ENCODE measurements at places on chromosomes 16 and 17.

DNA sequence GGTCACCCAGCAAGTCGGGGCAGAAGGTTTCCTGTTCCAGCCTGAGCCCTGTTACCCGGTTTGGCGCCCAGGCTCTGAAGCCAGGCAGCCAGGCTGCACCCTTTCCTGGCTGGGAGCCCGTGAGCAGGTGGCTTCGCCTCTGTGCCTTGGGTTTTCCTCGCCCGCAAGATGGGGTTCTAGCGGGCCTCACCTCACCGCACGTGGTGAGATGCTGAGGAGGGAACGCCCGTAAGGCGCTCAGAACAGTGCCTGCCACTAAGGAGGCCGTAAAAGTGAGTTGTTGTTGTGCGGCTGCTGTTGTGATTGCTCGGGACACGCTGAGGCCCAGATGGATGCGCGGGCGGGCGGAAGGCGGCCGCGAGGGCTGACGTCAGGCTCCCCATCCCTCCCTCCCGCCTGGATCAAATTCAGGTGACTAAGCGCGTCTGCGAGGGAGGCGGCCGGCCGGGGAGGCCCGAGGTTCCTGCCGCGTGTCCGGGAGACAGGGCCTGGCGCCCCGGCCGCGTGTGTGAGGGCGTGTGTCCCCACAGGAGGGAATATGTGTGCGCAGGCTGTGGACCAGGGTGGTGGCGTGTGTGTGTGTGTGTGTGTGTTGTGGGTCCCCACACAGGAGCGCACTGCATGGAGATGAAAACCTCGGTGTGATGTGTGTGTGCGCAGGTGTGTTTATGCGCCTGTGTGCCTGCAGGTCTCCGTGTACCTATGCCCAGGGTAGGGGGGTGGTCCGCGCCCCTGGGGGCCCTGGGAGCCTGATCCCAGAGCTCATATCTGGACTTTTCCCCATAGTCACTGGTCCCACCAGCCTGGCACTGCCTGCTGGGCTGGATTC is 4.3 kb downstream of the CAMKK1 start:
- no peak for DNase-seq

DNA sequence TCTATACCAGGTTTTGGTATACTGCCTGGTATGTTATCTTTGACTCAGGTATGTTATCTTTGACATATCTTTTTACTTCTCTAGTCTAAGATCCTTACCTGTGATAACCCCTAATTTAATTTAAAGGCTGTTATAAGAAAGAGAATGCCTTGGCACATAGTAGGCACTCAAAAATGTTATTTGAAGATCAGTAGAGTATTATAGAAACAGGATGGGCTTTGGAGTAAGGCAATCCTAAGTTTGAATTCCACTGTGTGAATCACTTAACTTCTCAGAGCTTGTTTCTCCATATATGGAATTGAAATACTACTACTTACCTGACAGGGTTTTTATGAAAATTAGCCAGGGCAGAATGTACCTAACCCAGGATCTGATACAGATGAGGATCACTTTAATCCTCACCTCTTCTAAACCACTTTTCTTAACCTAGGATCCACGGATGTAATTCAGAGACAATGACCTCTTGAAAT is 1.2 kb downstream of the BRIP1 start:
- DNase-seq, result no peak

DNA sequence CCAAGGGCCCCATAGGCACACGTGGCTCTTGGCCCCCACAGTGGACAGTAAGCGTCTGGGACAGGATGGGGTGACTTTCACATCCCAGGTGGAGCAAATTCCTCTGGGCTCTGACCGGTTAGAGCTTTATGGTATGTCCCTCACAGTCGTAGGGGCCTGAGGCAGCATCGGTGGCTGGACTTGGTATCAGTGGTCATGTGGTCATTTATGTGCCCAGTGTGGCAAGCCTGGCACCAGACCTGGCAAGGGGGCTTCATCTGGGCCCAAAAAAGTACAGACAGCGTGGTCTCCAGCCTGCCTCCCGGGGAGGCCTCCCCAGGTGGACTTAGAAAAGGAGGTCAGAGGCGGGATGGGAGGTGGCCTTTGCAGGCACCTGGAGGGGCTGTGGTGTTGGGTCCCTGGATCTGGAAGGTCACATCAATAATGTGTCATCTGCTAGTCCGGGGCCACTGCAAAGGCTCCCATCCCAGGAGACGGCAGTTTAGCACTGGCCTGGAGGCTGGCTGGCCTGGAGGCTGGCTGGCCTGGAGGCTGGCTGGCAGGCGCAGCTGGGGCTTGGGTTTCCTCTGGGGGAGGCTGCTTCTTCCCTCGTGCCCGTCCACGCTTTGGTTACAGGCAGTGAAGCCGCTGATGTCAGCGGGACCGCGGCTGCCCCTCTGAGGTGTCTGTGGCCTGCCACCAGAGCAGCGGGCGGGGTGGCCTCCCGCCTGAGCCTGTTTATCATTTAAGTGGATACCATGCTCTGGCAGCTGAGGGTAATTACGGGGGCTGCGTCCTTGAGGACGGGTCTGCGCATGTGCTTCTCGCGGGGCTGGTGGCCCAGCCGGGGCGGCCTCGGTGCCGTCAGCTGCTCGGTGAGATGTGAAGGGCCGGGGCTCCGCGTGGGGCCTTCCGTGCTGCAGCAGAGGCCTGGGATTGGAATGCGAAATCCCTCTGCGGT is 20.7 kb upstream of the CBX4 start:
- DNase-seq, result peak; percentile 48

GRCh38 chr17:50931144-50931908 is 65.2 kb upstream of the TOB1 start:
- DNase-seq, result peak; percentile 92

GRCh38 chr17:20072692-20072992 is 63.5 kb downstream of the SPECC1 start:
- DNase-seq, result no peak

DNA sequence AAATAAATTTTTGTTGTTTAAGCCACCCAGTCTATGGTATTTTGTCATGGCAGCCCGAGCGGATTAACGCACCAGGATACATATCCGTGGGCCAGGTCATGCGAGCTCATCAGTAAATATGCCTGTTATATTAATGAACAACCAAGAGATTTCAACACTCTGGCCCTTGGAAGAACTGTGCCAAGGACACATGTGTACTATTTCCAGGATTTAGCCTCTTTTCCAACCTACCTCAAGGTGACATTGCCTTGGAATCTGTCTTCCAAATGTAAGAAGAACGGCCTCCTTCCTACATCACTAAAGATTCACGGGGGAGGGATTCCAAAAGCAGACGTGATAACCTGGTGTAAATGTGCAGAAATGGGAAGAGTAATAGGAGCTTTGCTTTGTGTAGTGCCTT is 72.8 kb upstream of the DYNLRB2 start:
- DNase-seq, result no peak

DNA sequence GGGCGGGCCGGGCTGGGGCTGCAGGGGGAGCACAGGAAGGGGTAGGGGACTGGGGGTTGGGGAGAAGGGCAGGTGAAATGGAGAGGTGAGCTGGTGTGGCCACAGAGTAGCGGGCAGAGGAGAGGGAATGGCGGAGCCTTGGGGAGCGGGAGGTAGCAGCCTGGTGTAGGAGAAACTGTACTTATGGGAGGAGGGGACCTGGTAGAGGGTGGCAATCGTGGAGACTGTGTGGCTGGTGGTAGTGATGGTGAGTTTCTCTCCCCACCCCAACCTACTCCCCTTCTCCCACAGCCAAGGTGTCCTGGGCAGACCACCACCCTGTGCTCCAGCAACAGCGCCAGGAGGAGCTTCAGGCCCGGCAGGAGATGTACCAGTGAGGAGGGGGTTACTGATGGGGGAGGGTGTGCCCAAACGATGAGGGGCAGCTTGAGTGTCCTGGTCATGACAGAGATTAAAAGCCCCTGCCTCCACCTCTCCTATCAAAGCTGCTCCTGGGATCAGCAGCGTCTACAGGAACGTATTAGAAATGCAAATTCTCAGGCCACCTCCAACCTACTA is 831 bp downstream of the ALOX15B start:
- no peak for DNase-seq

GRCh38 chr16:81204798-81205680 is 33.5 kb upstream of the BCO1 start:
- DNase-seq, result no peak

- DNase-seq, result no peak
Measured at GRCh38 chr17:72829883-72830282, 262.6 kb downstream of the SLC39A11 start.

- no peak for DNase-seq
Measured at GRCh38 chr16:70649300-70649699, 2.9 kb downstream of the IL34 start.

DNA sequence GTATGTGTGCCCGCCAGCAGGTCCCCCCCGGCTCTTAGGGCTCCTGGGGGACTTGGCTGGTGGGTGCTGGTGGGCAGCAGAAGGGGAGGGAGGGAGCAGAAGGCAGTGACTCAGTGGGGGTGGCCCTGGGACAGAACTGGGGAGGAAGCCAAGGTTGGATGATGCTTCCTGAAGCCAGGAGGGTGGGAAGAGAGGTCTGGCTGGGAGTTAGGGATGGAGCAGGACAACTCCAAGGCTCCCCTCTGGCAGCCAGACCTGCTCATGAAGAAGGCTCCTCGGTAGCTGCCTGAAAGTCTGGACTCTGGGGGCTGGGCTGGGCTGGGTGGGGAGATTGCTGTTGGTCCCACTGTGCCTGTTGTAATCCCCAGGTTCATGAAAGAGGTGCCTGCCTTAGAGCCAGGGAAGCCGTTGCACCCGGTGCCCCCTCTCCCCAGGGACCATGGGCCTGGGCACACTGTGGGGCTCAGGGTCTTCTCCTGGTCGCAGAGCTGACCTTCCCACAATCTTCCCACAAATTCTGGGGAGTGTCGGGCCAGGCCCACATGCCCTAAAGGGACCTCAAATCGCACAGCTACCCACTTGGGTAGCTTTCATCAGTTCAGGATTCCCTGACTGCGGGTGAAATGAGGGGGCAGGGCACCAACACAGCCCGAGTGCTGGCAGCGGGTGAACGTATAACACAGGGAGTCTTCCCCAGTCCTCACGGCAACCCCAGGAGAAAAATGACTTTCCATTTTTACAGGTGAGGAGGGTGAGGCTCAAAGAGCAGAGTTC is 1.1 kb upstream of the PLEKHG4 start:
- peak; percentile 54 for DNase-seq

- no peak for DNase-seq
Measured at GRCh38 chr17:37338847-37339246, 36.9 kb upstream of the C17orf78 start.

DNA sequence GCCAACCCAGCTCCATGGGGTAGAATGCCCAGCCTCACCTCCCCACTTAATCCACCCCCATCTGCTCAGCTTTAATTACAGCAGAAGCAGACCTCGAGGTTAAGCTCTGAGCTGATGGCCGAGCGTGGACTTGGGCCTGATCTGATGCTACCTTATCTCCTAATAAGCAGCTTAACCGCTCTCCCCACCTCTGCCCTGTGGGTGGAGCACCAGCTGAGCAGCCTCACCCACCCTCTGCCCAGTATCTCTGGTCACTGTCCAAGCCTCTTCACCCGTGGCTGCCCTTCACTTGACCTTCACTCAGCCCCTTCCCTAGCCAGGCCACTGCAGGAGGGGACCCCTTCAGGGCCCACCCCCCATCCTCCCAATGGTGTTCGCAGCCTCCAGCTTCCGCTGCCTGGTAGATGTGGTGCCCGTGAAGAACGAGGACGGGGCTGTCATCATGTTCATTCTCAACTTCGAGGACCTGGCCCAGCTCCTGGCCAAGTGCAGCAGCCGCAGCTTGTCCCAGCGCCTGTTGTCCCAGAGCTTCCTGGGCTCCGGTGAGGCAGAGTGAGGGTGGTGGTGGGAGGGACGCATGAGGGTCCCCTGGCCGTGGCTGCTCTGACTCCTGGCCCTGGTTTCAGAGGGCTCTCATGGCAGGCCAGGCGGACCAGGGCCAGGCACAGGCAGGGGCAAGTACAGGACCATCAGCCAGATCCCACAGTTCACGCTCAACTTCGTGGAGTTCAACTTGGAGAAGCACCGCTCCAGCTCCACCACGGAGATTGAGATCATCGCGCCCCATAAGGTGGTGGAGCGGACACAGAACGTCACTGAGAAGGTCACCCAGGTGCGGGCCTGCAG is 6.8 kb downstream of the KCNH6 start:
- no peak for DNase-seq

DNA sequence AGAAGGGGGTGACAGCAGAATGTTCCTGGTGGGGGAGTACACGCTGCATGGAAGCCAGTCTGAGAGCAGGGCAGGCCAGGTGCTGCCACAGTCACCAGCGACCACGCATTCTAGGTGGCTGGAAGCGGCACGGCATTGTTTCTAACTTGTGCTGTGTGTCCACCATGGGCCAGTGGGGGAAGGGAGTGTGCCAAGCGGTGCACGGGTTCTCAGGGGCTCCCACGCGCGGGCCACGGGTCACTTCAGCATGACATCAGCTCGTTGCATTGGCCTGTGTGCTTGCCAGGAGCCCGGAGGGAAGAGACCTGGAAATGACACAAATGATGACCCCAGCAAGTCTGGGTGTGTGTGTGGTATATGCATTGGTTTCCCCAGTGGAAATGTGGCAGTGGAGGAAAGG is 164.9 kb upstream of the PLCG2 start:
- no peak for DNase-seq

DNA sequence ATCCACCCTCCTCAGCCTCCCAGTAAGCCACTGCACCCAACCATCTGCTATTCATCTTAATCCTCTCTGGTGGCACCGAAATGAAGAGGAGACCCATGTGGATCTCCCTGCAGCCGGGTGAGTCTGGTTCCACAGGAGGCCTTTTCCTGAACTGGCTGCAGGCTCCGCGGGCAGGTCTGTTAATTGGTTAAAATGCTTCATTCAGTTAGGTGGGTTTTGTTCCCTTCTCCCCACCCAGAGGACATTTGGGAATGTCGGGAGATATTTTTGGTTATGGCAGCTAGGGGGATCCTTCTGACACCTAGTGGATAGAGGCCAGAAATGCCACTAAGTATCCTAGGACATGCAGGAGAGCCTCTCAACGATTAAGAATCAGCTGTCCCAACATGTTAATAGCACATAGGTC is 16.7 kb downstream of the C16orf54 start:
- DNase-seq, result no peak

- DNase-seq, result peak; percentile 72
Measured at GRCh38 chr17:32485261-32486110, 1.3 kb upstream of the CDK5R1 start.

DNA sequence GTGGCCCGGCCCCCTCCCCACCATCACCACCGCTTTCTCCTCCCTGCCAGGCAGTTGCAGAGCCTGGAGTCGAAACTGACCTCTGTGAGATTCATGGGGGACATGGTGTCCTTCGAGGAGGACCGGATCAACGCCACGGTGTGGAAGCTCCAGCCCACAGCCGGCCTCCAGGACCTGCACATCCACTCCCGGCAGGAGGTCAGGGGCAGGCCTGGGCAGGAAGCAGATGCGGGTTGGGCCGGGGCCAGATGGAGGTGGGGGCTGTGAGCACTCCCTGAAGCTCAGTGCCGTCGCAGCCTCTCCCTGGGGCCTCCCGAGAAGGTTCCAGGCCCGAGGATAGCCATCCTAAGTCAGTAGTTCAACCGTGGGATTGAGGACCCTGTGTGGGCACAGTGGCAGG is 14.2 kb upstream of the ADGRG3 start:
- DNase-seq, result peak; percentile 88

GRCh38 chr17:924711-925475 is 54.7 kb downstream of the NXN start:
- no peak for DNase-seq

- DNase-seq, result no peak
Measured at GRCh38 chr17:65684631-65685030, 123.2 kb upstream of the AXIN2 start.

- no peak for DNase-seq
Measured at GRCh38 chr17:49944273-49944870, 24.6 kb upstream of the DLX4 start.

All from spleen (tissue), 13 donors.